ENCODE measurements at places on chromosomes 4 and X. TPM values are rescaled to one million over a fixed set of nuclear protein-coding genes. Genes with fewer than 3 reads are reported as not detected.
A peak's percentile ranks its signal among the peaks of the same experiment; 100 is the strongest.

The NUDT11 gene
- 8.9 TPM for polyA plus RNA-seq

The GC gene
- not detected for polyA plus RNA-seq

The PCDH7 gene
- not detected for polyA plus RNA-seq

DNA sequence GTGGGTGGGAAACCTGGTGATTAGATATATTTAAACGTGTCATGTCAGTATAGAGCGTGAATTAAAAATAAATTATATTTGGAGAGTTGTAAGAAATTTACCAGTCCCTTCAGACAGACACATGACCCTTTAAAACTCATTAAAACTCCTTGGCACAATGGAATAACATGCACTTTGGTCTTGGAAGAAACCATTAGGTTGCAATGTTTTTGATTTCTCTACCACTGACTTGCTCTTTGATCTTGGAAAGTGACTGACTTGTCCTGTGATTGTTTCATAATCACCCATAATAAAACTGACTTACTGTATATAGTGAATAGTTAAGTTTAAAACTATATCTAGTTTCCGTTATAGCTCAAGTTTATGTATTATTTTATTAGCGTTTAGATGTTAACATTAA, 35.8 kb downstream of the FHL1 start:
- no peaks in the 10 kb centered on the region for H3K36me3 ChIP-seq
- peaks cover 6% of the 10 kb centered on the region for H3K27me3 ChIP-seq
- no peak overlapping the region for H3K27ac ChIP-seq
- no peak for DNase-seq
- no peaks in the 10 kb centered on the region for H3K4me1 ChIP-seq

- peaks cover 18% of the 10 kb centered on the region for H3K27me3 ChIP-seq
- H3K4me3 ChIP-seq = peak overlapping the region; percentile 99
- peaks cover 60% of the 10 kb centered on the region for H3K4me1 ChIP-seq
- H3K36me3 ChIP-seq = no peaks in the 10 kb centered on the region
Measured at GRCh38 chr4:75672461-75673026, 667 bp downstream of the G3BP2 start.

The PHOX2B gene
- not detected for polyA plus RNA-seq

The CNKSR2 gene
- 0.78 TPM for polyA plus RNA-seq

GRCh38 chr4:105624530-105624929, 72.1 kb downstream of the ARHGEF38 start:
- H3K36me3 ChIP-seq = no peaks in the 10 kb centered on the region
- no peak overlapping the region for H3K27ac ChIP-seq
- no peak overlapping the region for H3K4me3 ChIP-seq
- no peaks in the 10 kb centered on the region for H3K4me1 ChIP-seq

DNA sequence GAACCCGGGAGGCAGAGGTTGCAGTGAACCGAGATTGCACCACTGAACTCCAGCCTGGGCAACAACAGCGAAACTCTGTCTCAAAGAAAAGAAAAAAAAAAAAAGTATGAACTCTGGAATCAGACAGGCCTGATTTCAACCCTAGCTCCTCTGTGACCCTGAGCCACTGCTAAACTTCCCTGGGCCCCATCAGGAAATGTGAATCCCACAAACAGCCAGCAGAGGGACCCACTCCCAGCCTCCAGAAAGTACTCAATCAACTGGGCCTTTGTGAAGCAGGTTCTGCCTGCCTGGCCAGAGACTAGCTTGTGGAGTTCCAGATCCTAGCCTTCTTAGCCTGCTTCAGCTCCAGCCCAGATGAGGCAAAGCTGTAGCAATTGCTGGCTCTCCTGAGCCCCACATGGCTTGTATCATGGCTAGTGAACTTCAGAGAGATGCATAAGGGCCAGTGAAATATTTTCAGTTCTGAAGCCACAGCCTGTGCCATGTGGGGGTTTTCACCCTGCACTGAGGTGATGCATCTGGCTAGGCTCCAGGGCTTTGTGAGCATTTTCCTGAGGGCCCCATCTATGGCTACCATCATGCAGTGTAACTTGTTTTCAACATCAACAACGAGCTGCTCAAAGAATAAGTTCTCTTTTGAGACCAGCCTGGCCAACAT, 7.2 kb upstream of the IDS start:
- peak overlapping the region; percentile 71 for H3K4me3 ChIP-seq
- peaks cover 57% of the 10 kb centered on the region for H3K4me1 ChIP-seq
- peak overlapping the region; percentile 95 for H3K27ac ChIP-seq
- peak; percentile 62 for DNase-seq
- no peaks in the 10 kb centered on the region for H3K36me3 ChIP-seq

- no peak for DNase-seq
- no peak overlapping the region for H3K4me3 ChIP-seq
- no peaks in the 10 kb centered on the region for H3K36me3 ChIP-seq
- H3K27me3 ChIP-seq = peaks cover 7% of the 10 kb centered on the region
- H3K27ac ChIP-seq = no peak overlapping the region
Measured at GRCh38 chr4:186159613-186160012, 31.8 kb upstream of the CYP4V2 start.

The P2RY10 gene
- polyA plus RNA-seq = 16.1 TPM

DNA sequence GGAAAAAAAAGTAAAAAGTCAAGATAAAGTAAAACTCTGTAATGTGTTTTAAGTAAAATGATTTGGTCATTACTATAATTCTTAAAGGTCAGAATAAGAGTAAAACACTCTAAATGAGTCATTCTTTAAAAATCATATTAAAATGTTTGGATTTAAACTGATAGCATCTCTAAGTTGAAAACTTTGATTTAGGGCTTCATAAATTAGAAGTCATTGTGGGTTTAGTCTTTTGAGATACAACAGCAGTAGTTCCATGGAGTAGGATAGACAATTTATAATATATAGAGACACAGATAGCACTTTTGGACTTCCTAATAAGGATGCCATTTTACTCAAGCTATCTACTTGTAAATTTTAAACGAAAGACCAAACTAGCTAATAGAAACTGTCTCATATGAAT, 77.1 kb upstream of the PABPC4L start:
- no peak overlapping the region for H3K4me3 ChIP-seq
- no peak for DNase-seq
- H3K4me1 ChIP-seq = no peaks in the 10 kb centered on the region
- no peak overlapping the region for H3K27ac ChIP-seq
- H3K27me3 ChIP-seq = no peaks in the 10 kb centered on the region

- no peak overlapping the region for H3K27ac ChIP-seq
- H3K36me3 ChIP-seq = no peaks in the 10 kb centered on the region
- no peak for DNase-seq
- peaks cover 3% of the 10 kb centered on the region for H3K4me1 ChIP-seq
- no peak overlapping the region for H3K4me3 ChIP-seq
- H3K27me3 ChIP-seq = no peaks in the 10 kb centered on the region
Measured at GRCh38 chr4:1566838-1567518, 117.1 kb downstream of the FAM53A start.

Data from immature natural killer cell (primary cell).